ENCODE measurements at places on chromosomes 2 and 18.

DNA sequence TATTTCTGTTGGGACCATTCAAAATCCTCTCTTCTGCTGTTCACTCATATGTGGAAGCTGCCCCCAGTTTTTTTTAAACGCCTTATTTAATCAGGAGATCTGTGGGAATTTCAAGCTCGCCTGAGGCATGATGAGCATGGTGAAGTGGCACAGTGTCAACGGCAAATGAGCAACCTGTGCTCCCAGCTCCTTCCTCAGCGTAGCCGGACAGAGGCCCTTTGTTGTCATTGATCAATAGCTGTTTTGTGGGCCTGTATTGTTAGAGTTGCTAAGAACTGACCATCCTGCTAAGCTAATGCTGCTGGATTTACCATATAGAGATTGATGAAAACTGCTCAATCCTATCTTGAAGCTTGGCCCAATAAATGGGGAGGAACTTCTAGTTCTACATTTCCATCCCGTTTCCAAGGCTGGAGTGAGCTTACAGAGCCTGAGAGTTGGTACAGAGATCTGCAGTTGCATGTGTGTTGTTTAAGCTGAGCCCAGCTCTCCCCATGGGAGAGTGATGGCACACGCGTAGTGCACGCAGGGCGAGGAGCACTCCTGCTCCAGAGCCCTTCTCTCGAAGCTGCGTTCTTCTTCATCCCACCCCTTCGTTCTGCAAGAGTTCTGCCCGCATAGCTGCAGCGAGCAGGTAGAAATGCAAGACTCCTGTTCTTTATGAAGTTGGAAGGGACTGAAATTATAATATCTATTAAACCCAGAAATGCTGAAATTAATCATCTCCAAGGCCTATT lies 108.8 kb downstream of the RTN4 start:
- no peak for DNase-seq

DNA sequence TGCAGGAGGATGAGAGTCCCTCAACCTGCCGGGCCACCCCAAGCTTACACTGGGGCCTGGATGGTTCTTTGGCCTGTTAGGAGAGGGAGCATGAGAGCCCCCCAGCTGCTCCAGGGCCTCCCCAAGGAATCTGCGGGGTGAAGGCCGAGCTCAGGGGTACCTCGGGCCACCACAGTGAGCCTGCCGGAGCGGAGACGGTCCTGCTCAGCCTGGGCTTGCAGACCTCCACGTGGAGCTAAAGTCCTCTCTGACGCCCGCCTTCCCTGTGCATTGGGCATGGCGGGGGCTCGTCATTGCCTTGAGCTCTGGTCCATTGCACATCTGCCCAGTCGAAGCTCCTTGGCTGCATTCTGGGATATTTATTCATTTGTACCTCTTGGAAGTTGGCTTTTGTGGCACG lies 62.7 kb downstream of the ASB1 start:
- DNase-seq: no peak

- DNase-seq: no peak
Measured at GRCh38 chr18:63105636-63106316, 213.8 kb downstream of the BCL2 start.

- no peak for DNase-seq
Measured at GRCh38 chr2:1864981-1865421, 120.7 kb upstream of the PXDN start.

- DNase-seq: no peak
Measured at GRCh38 chr2:216495656-216496055, 3.0 kb upstream of the RPL37A start.
